ENCODE measurements at places on chromosomes 1 and 21.

GRCh38 chr1:111463029-111463683, 10.6 kb upstream of the C1orf162 start:
- peak; percentile 29 for DNase-seq

DNA sequence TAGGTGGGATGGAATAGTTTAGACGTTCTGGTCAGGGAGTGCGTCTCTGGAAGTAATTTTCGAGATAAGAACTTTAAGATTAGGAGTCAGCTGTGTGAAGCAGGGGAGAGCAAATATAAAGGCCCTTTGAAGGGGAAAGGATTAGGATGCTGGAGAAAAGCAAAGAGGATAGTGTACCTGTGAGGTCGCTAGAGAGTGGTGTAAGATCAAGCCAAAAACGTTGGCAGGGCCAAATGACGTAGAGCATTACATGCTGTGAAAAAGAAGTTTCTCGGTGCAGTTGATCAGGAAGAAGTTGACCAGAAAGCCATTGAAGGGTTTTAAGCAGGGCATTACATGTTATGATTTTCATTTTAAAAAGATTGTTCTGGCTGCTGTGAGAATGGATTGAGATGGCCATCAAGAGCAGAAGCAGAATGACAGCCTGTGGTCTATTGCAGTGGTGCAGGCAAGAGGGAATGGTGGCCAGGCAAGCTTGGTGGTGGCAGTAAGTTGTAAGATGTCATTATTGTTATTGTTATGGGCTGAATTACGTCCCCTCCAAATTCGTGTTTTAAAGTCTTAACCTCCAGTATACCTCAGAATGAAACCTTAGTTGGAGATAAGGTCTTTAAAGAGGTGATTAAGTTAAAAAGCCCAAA, 113.6 kb upstream of the KIF26B start:
- DNase-seq = no peak

- DNase-seq = no peak
These were observed 4.8 kb downstream of the DISP3 start for GRCh38 chr1:11483581-11484320.

DNA sequence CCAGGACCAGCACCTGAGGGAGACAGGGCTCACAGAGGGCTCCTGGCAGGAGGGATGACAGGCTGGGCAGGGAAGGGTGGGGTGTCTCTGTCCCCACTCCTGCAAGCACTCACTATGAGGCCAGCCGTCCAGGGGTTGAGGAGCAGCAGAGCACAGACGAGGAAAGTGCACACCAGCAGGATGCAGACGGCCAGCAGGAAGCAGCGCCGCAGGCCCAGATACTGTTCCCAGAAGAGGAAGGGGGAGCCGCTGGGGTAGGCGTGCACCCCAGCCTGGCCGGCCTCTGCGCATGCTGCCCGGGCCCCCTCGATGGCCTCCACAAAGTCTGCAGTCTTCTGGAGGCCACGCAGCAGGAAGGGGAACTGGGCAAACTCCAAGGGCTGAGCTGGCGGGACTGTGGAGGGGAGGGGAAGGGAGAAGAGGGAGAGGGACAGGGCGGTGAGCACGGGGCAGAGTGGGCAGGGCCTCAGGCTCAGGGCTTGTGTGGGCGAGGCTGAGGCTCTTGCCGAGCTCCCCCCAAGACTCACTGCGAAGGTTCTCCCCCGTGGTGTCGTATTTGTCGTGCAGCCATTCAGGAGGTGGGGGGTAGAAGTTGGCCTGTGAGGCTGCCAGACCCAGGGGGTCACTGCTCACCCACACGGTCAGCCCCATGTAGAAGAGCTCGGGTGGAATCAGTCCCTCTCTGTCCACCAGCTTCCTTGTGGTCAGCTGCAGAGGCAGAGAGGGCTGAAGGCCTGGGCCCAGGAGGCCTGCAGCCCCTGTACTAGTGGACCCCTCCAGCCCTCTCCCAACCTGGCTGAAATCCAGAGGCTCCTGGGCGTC, 16.5 kb downstream of the PTCH2 start:
- DNase-seq = no peak

GRCh38 chr1:29624320-29625083, 388.2 kb downstream of the PTPRU start:
- DNase-seq = no peak

GRCh38 chr21:44991538-44992483, 52.0 kb downstream of the SLX9 start:
- peak; percentile 21 for DNase-seq

DNA sequence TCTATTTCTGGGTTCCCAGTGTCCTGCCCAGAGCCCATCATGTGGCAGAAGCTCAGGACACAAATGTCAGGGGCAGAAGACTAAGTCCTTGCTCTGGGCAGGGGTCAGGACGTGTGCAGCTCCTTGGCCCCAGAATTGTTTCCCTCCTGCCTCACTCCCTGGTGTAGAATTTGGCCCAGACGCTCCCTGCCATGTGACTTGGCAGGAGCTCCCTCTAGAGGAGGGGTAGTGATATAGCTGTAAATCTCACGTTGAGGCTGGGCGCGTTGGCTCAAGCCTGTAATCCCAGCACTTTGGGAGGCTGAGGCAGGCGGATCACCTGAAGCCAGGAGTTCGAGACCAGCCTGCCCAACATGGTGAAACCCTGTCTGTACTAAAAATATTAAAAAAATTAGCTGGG, 91.2 kb downstream of the UBIAD1 start:
- no peak for DNase-seq

- DNase-seq = no peak
These were observed 238.4 kb downstream of the PLA2G4A start for GRCh38 chr1:187067160-187067559.

- no peak for DNase-seq
These were observed 2.3 kb downstream of the RCC2 start for GRCh38 chr1:17437260-17437579.

DNA sequence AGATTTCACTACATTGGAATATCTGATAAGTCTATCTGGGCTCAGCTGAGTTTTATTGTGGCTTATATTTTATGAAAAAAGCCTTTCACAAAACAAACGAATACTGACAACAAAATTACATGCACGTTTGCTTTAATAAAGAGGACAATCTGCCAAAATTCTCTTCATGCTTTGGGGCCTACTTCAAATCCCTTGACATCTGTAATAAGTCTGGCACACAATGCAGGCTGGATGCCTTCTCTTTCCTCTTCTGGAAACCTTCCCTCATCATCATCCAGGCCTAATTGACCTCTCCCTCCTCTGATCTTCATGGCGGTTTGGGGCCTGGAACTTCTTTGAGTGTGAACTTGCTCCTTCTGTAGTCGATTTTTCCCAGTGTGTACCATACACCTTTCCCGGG, 70.3 kb downstream of the MAP10 start:
- DNase-seq = no peak

DNA sequence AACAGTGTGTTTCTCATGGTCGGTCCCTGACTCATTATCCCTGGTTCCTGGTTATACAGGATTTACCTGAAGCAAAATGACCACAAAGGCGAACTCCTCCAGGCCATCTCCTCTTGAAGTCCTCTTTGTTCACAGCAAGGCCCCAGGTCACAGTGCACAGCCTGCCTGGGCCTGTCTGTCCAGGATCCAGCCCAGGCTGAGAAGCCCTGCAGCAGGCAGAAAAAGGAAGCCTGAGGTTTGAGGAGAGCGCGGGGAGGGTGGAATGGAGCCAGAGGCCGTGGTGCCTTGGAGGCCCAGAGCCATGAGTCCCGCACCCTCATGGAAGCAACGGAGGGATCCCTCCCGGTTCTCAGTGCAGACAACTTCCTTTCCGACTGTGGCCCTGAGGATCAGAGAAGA, 136.8 kb upstream of the IRF2BP2 start:
- no peak for DNase-seq

DNA sequence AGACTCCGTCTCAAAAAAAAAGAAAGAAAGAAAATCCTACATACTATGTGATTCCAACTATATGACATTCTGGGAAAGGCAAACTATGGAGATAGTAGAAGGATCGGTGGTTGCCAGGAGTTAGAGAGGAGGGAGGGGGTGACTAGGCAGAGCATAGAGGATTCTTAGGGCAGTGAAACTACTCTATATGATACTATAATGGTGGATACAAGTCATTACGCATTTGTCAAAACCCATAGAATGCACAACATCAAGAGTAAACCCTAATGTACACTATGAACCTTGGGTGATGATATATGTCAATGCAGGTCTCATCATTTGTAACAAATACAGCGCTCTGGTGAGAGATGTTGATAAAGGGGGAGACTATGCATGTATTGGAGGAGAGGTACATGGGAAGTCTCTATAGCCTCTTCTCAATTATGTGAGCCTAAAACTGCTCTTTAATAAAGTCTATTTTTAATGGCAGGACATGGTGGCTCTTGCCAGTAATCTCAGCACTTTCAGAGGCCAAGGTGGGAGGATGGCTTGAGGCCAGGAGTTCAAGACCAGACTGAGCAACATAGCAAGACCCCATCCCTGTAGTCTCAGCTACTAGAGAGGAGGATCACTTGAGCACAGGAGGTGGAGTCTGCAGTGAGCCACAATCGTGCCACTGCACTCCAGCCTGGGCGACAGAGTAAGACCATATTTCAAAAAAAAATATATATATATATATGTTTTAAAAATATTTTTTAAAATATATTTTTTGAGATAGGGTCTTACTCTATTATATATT, 17.0 kb downstream of the SLC2A5 start:
- DNase-seq = no peak

DNA sequence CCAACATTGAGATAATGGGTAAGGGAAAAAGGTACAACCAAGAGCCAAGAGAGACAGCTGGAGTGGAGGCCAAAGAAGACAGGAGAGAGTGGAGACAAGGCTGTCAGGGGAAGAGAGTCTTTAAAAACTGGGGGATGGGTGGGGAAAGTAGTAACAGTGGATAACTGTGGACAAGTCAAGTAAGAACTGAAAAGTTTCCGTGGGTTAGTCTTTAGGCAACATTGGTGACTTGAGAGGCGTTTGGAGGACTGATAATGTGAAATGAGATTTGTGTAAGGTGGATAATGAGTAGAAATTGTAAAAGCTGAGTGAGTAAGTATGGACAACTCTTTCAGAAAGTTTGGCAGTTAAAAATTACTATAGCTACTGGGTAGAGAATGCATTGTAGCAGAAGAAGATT, 10.4 kb downstream of the PPP2R5A start:
- DNase-seq = no peak

GRCh38 chr21:37548521-37548981, 182.0 kb downstream of the DYRK1A start:
- no peak for DNase-seq

DNA sequence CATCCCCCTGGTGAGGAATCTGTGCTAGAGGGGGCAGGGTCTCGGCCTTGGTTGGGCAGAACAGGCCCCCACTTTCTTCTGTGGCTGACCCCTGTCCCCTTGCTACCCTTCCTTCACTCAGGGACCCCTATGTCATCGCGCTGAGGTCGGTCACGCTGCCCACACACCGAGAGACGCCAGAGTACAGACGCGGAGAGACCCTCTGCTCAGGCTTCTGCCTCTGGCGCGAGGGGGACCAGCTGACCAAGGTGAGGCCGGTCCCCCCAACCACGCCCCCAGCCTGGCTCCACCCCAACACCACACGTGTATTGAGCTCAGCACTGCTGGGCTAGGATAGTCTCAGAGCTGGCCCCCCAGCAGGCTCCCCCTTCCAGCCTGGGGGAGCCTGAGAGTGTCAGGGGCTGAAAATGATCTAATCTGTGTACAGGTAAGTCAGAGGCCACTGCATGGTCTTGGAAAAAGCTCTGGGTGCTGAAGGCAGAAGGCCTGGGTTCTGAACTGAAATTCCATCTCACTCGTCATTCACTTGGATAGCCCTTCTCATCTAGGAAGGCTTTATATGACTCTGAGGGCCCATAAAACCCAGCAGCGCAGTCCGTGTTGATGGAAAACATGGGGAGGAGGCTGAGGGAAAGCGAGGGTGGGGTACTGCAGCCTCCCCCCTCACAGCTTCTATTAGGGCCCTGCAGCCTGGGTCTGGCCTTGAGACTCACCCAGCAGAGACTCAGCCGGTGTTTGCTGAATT, 15.3 kb downstream of the FAM151A start:
- no peak for DNase-seq

- peak; percentile 73 for DNase-seq
These were observed 91.7 kb downstream of the CDC14A start for GRCh38 chr1:100443811-100444571.

GRCh38 chr1:159668739-159669138, 45.6 kb downstream of the CRP start:
- no peak for DNase-seq

DNA sequence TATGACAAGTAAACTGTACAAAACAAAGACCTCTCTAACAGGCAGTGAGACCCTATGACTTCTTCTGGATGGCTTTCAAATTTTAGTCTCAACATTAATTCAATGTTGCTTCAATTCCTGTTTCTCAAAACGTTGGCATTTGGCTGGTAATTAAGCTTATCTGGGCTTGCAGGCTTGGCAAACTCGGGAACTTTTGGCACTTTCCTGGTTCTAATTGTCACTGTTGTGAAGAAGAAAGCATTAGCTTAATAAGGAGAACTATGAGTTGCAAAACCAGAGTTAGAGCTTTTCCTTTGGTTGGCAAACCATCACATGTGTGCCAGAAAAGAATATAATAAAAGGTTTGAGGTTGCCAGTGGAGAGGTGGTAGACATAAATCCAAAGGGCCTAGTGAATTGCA, 698.3 kb downstream of the LRRIQ3 start:
- DNase-seq = no peak

DNA sequence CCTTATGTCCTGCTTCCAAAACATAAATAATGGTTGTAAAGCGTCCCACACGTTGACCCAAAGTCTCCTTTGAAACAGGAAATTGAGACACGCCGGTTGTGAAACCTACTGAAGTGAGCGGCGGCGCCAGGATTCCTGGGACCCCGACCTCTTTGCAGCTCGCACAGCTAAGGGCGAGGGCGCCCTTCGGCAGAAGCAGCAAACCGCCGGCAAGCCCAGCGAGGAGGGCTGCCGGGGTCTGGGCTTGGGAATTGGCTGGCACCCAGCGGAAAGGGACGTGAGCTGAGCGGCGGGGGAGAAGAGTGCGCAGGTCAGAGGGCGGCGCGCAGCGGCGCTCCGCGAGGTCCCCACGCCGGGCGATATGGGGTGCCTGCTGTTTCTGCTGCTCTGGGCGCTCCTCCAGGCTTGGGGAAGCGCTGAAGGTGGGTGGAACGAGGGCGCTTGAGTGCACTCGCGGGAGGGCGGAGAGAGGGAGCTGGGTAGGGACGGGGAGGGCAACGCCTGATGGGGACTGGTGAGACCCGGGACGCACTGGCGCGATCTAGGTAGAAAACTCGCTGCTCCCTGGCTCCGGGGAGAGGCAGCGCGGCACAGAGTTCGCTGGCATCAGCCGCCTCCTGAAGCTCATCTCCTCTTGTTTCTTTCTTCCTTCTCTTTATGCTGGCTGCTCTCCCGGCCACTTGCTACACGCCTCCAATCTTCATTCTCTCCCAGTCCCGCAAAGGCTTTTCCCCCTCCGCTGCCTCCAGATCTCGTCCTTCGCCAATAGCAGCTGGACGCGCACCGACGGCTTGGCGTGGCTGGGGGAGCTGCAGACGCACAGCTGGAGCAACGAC, at the start of gene CD1D:
Gene CD1D (plus strand): TSS at position 155 of the 836 bp plus-strand sequence. CDS start 207 bp downstream, at position 362.
- DNase-seq = peak; percentile 50

- DNase-seq = no peak
These were observed 411.4 kb upstream of the DEPDC1 start for GRCh38 chr1:68908316-68908715.
